Peyer's patch (tissue), 4 donors: ENCODE measurements at places on chromosomes 16 and 17. TPM values are rescaled to one million over a fixed set of nuclear protein-coding genes. Genes with fewer than 3 reads are reported as not detected.

GGNBP2 gene
- total RNA-seq, result 90.5 TPM

NEUROD2 gene
- not detected for total RNA-seq

CBX2 gene
- total RNA-seq, result 0.83 TPM

LRRC75A gene
- 189 TPM for total RNA-seq

DOC2A gene
- 2.9 TPM for total RNA-seq
